ENCODE measurements at places on chromosomes 5 and 9.

- DNase-seq, result no peak
These were observed 948 bp upstream of the FAM53C start for GRCh38 chr5:138336952-138337684.

- peak; percentile 37 for DNase-seq
These were observed 2.0 kb downstream of the LARP1 start for GRCh38 chr5:154756868-154757813.

DNA sequence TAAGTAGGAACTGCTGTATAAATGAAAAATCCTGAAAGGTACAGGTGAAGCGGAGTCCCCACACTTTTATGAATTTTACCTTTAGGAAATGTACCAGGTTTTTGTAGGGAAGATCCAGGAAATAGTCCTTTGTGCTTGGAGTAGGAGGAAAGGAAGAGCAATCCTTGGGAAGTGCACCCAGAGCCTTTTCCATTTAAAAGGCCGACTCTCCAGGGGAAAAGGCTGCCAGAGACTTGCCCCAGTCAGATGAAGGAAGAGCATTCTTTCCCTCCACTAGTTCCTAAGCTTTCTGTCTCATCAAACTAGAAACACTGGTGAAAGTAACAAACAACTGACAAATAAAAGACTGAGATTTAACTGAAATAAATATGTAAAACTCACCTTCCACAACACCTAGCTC is 779.4 kb upstream of the CDH6 start:
- DNase-seq, result no peak

GRCh38 chr5:140356853-140357725 is 2.9 kb upstream of the SLC4A9 start:
- DNase-seq, result no peak

DNA sequence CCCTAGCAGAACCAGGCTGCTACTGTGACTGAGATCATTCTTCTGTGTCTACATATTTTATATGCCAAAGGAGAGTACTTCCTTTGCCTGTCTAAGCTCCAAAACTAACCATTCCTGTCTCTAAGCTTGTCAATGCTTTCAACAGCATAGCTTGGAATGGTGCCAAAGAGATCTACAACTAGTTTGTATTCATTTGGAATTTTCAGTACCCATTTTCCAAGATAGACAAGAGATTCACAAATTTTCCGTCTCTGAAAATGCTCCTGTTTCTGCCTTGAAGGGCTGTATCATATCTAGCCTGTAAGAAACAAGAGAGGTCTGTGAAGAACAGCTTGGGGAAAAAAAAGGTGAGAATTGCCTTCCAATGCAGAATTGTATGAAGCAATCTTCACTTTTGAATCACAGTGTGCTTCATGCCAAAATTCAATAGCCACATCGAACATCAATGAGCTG is 334.4 kb upstream of the ACTBL2 start:
- no peak for DNase-seq

DNA sequence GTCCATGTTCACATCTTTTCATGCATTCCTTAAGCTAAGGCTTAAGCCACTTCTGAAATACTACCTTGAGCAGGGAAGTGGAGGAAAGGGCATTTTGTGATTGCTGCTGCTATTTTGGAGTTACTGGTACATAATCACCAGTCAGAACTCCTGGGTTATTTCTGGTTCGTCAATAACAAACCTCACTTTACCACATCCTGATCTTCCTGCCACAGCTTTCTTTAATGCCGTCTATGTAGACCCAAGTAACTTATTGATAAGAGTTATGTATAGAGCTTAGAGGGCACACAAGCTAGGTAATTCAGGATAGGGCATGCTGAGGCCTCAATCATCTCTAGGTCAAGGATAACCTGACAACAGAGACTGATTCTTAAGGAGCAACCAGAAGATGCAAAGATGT is 120.7 kb downstream of the DOCK8 start:
- no peak for DNase-seq

DNA sequence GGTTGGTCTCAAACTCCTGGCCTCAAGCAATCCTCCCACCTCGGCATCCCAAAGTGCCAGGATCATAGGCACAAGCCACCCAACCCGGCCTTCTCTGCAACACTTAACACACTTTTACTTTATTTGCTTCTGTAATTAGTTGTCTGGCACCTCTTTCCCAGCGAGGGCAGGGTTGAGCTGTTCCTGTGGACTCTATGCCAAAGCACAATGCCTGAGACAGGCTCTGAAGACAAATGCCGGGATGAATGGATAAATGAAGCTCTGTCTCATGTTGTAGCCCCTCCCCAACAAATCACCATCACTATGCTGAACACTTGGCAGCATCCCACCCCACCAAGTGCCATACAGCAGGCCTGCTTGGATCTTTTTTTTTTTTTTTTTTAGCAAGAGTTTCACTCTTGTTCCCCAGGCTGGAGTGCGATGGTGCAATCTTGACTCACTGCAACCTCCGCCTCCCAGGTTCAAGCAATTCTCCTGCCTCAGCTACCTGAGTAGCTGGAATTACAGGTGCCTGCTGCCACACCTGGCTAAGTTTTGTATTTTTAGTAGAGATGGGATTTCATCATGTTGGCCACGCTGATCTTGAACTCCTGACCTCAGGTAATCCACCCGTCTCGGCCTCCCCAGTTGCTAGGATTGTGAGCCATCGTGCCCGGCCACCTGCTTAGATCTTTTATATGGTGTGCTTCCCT is 21.3 kb downstream of the GPX3 start:
- DNase-seq, result no peak

DNA sequence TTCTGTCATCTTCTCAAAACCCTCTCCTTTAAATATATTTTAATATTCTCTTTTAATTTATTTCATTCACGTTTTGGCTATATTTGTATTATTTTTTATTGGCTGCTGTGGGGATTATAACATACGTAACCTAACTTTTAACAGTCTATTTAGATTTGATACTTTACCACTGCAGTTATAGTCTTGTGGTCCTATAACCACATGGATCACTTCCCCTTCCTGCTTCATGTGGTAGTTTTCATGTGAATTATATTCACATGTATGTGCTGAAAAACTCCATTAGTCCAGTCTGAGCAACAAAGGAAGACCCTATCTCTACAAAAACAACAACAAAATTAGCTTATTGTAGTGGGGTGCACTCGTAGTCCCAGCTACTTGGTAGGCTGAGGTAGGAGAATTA is 34.3 kb downstream of the CENPP start:
- DNase-seq, result no peak

DNA sequence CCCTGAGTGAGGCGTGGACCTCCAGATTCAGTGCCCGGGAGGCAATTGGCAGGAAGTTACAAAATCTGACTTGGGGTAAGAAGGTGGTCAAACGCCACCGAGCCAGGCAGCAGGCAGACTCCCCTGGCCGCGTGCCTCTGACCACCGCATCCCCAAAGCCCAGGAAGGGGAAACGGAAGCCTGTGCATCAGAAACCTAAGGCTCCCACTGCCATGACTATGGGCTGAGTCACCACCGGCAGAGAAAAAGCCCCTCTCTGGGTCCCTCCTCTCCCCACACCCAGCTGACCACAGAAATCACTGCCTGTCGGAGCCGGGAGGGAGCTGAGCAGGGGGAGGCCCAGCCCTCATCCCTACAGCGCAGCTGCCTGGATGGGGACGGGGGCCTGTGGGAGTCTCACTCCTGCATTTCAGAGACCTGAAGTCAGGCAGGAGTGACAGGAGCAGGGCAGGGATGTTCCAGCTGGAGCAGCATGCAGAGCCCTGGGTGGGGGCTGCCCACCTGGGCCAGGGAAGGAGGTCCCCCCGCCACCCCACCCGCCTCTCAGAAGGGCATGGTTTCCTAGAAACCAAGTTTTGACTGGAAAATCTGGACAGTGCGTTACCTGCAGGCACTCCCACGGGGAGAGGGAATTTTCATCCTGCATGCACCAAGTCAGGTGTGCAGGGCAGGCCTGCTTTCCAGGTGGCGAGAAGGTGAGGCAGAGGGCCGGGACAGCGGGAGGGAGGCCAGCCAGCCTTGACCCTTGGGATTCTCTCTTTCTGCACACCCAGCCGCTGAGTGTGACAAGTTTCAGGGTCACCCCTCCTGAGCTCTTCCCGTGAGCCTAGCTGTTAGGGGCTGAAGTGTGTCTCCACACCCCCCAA is 68.2 kb downstream of the LRSAM1 start:
- DNase-seq, result no peak

GRCh38 chr5:152147286-152147685 is 222.6 kb upstream of the GLRA1 start:
- no peak for DNase-seq

DNA sequence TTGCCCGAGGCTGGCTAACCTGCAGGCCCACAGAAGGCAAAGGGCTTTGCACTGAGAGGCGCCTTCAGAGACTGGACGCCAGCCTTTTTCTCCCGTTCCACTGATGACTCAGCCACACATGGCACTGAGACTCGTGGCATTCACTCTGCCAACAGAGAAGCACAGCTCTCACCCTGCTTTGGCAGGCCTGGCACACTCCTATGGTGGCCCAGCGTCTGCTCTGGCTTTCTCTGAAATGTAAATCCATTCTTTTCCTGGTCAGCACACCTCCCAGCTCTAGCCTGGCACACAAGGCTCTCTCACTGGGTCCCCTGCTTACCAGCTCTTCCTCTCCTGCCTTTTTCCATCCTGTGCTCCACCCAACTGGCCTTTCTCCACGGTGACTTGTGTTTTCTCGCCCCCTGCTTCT is 5.9 kb upstream of the MELK start:
- no peak for DNase-seq

DNA sequence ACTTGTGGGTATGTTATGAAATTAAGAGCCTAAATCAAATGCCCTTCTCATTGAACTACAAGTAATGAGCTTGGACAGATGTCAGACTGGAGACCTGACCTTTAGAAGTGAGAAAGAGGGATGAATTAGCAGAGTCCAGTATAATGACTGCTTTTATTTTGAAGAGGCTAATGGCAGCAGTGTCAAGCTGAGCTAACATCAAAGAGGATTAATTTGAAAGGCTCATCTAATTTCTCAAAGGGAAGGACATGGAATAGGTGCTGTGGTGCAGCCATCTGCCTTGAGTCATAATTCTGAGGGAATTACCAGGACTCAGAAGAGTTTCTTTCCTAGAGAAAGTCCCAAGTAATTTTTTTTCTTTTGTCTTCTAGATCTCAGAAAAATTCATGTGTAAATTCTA is 57.6 kb downstream of the FAM81B start:
- DNase-seq, result no peak

- no peak for DNase-seq
These were observed 13.4 kb downstream of the SLC44A1 start for GRCh38 chr9:105257809-105258208.

GRCh38 chr9:136291306-136292025 is 12.4 kb downstream of the CCDC187 start:
- DNase-seq, result no peak

GRCh38 chr9:97752274-97752673 is 55.1 kb upstream of the XPA start:
- peak; percentile 46 for DNase-seq

DNA sequence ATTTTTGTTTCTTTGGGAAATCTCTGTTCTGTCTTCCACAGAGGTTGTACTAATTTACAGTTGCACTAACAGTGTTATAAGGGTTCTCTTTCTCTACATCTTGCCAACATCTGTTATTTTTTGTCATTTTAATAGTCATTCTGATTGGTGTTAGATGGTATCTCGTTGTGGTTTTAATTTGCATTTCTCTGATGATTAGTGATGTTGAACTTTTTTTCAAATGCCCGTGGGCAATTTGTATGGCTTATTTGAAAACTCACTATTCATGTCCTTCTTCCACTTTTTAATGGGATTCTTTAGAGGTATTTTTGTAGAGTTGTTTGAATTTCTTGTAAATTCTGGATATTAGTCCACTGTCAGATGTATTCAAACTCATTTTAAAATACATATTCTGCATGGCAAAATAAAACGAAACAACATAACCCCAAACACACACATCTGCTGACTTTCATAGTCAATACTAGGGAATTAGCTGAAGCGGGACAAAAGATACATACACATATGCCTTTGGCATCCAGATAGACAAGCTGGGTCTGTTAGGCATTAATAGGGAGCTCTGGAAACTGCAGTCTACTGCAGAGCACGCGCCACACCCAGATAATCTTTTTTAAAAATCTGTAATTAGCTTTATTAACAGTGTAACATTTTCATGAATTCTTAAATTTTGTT is 5.8 kb upstream of the SPATA31C2 start:
- no peak for DNase-seq

DNA sequence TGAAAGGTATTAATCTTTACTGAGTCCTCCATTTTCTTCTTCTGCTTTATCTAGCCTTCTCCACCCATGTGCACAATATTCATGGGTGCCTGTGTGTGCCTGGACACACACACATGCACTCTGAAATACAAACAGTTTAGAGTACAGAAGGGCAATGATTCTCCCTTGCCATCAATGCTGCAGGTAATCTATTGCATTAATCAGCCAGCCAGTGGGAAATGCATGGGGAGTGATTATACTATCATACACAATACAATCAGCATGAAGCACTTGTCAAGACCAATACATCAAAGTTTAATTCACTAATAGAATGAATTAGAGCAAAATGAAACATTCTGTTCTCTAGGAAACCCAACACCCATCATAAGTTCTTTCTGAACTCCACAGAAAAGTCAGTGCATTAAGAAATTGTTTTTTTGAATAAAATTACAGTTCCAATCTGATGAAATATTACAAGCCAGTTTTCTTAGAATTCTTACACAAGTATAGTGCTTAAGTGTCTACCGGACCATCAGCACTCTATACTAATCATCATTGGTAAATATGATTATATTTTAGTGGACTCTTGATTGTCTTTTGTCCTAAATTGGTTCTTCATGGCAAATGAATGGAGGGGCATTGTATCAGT is 172.2 kb downstream of the ZSWIM6 start:
- no peak for DNase-seq

DNA sequence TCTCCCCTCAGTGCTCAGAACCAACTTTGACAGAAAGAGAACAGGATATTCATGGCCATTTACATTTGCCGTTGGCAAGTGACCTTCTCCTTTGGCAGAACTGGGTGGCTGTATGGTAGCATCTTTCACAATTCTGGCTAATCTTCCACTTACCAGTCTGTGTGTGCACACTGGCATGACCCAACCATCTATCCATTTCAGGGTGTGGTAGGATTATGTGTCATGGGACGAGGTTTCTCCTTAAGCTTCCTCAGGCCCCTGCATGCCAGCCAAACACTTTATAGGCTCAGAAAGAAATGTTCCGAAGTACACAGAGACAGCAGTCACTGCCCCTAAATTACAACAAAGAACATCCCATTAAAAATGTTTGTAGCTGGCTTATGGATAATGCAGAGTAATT is 497.1 kb downstream of the NFIB start:
- no peak for DNase-seq

- no peak for DNase-seq
These were observed 11.6 kb downstream of the NAIF1 start for GRCh38 chr9:128055344-128056040.

DNA sequence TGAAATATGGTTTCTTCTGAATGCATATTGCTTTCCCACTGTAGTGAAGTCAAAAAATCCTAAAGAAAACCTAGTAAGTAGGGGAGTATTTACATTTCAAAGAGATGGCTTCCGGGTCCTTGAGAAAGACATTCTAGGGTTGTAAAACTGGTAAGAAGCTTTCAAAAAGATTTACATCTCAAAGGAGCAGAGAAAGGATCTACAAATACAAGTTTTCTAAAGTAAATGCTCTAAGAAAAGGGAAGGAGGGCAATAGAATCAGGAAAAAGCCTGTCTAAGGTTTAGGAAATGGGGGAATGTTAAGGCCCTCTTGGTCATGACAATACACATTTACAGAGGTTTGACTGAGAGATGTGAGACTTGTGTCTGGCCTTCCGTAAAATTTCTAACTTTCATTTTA is 16.7 kb upstream of the TRPC7 start:
- DNase-seq, result no peak

- no peak for DNase-seq
These were observed 1770.8 kb upstream of the CDH9 start for GRCh38 chr5:28808967-28809810.

All from T47D (cell line).